AG09319 (cell line): ENCODE measurements at places on chromosomes 3 and 15.

- peak; percentile 57 for DNase-seq
These were observed 223.7 kb upstream of the NANOGP8 start for GRCh38 chr15:35308802-35309201.

DNA sequence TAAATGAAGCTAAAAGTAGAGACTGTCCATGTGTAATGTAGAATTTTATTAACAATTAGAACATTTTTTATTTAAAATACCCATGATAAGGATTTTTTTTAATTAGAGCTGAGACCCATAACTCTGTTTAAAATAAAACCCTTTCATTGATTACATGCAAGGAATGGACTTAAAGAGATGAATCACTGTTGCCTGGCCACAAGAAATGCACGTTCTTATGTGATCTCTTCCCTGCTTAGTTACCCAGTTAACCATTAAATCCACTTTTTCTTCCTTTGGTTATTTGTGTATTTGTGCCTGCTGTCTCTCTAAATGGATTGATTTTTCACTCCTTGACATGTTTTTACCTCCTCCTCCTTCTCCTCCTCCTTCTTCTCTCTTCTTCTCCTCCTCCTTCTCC, 83.3 kb upstream of the SLITRK3 start:
- no peak for DNase-seq

GRCh38 chr15:78396186-78396814, 41.7 kb upstream of the IREB2 start:
- no peak for DNase-seq

- DNase-seq, result no peak
These were observed 751 bp upstream of the RPS17 start for GRCh38 chr15:82540984-82541431.

DNA sequence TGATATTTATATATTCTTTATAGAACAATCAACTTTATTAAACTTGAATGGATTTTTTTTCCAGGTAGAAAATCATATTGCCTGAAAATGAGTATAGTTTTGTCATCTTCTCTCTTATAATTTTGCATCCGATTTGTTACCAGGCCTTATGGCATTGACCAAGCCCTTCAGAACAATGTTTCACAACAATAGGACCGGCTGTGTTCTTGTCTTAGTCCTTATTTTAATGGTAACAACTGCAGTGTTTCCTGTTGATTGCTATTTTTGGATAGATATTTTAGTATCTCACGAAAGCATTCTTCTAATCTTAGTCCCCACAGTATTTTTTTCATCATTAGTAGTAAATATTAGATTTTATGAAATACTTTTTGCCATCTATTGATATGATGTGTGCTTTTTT, 88.1 kb upstream of the ANKRD34C start:
- DNase-seq, result no peak

DNA sequence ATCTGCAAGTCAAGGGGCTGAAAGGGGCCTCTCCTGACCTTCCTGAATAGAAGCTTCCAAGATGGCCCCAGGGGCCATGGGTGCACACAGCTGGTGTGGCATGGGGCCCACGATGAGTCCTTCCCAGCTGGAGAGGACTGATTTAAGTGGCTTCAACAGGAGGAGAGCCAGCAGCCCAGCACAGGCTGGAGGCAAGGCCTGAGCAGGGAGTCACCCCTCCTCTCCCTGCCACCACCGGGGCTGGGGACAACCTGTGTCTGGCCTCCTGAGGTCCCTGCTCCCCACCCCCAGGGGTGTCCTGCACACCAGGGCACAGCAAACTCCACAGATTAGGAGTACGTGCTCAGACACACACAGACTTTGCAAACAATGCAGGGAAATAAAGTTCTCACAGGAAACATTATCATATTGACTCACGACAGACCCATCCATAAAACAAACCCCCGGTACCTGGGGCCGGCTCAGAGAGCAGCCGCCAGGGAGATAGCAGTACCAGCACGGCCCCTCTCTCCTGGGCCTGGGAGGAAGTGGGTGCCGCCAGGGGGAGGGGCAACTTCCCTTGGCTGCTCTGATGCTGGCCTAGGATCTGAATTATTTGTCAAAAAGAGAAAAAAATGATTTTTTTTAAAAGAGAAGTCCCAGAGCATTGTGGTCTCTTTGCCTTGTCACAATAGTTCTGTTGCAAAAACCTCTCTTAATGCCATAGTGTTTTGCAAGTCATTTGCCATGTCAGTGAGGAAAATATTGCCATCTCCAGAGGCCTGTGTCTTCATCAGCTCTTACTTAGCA, 21.9 kb upstream of the TSEN2 start:
- DNase-seq, result no peak

GRCh38 chr3:58874248-58874741, 175.5 kb downstream of the CFAP20DC start:
- no peak for DNase-seq

DNA sequence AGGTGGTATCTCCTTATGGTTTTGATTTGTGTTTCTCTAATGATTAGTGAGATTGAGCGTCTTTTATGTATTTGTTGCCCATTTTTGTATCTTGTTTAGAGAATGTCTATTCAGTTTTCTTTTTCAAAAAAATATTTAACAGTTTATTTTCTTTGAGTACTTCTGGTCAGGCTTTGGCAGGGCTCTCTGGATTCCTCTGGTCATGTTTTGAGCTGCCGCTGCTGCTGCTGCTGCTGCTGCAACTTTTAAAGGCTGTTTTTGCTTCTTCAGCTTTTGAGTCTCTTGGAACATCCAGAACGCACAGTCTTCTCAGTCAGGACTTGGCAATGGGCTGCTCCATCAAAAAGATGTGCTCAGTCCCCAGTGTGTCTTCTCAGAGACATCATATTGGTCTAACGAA, 40.1 kb downstream of the REC114 start:
- DNase-seq, result no peak

DNA sequence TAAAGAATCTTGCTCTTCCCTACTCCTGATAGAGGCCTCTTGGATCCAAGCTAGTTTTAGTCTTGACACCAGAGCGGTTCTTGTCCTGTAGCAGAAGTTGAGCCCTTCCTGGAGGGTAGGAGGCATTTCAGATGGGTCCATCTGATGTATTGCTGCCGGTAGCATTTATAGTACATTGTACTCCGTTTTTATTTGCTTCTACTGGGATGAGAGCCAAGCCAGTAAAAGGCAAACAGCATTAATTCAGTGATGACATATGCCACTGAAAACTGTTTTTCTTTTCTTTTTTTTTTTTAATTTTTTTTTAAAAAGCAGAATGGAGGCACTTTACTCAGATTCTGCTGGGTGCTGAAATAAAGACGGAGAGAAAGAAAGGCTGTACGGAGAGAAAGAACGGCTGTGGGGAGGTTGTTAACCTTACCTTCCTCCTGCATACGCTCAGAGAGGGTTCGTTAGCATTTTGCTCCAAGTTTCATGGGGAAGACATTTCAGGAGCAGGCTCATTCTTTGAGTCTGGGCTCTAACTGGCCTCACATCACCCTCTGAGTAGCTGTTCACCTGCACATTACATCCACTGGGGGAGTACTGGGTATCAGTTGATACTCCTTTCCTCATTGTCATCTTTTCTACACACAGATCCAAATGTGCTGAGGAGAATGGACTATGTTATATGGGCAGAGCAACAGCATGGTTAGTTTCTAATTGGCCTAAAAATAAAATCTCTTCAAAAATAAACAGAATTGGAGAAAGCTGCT, 161.5 kb downstream of the FEZF2 start:
- no peak for DNase-seq

DNA sequence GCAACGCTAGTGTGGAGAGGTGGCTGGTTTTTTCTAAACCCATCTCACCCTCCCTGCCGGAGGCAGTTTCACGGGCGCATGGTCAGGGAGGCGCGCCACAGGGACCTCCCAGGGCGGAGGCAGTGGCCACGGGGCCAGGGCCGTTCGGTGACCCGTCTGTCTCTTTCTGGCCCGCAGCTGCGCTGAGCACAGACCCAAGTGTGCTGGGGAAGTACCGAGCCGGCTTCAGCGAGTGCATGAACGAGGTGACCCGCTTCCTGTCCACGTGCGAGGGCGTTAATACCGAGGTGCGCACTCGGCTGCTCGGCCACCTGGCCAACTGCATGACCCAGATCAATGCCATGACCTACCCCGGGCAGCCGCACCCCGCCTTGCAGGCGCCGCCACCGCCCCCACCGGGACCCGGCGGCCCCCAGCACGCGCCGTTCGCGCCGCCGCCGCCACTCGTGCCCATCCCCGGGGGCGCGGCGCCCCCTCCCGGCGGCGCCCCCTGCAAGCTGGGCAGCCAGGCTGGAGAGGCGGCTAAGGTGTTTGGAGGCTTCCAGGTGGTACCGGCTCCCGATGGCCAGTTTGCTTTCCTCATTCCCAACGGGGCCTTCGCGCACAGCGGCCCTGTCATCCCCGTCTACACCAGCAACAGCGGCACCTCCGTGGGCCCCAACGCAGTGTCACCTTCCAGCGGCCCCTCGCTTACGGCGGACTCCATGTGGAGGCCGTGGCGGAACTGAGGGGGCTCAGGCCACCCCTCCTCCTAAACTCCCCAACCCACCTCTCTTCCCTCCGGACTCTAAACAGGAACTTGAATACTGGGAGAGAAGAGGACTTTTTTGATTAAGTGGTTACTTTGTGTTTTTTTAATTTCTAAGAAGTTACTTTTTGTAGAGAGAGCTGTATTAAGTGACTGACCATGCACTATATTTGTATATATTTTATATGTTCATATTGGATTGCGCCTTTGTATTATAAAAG, 1.8 kb downstream of the HES1 start:
- no peak for DNase-seq

GRCh38 chr15:91872356-91873137, 19.0 kb downstream of the SLCO3A1 start:
- DNase-seq, result no peak

- DNase-seq, result no peak
These were observed 341.1 kb upstream of the NR2F2 start for GRCh38 chr15:95989392-95989791.
